ENCODE measurements at places on chromosomes 4 and X.

DNA sequence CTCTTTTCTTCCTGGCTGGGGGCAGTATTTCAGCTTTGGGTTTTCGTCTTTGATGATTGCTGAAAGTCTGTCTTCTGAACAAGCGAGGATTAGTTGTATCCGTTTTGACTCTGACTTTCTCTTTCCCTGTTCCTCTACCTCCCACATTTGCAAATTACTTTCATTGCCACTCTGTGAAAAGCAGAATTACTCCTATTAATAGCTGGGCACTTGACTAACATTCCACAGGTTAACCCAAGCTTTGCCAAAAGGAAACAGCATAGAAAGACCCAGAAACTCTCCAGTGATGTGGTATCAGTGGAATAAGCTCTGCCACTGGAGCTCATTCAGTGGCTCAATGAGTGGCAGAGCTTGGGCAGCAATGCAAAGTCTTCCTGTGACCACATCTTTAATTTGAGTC is 238.9 kb downstream of the PALLD start:
- no peak for DNase-seq

DNA sequence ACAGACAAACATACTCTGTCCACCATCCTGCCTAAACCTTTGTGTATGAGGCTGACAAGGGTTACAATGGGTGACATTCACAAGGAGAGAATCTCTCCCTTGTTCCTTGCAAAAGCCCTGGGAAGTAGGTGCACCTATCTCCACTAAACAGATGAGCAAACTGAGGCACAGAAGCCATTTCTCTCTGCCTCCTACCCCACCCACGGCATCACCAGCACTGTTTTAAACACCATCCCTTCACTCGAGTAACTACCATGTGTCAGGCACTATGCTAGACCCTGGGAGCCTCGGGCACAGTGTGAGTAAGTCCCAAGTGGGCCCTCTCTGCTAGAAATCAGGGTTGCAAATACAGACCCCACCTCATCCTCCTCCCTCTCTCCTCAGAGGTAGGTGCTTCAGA is 899 bp downstream of the LYAR start:
- DNase-seq: no peak

DNA sequence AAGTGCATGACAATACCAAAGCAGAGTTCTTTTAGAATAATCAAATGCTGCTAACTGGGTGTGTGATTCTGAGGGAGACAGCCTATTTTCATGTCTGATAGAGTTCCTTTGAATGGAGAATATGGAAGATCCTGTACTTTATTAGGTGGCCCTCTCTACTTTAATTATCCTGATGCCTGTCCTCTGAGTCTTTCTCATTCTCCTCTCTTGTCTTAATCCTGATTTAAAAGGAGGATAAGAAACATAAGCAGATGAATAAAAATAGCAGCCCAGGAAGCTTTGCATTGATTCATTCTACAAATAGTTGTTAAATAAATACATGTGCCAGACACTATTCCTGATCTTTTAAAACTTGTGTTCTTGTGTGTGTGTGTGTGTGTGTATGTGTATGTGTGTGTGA is 387.3 kb downstream of the SPRY1 start:
- DNase-seq: no peak

- DNase-seq: no peak
Measured at GRCh38 chr4:151671541-151672059, 89.2 kb downstream of the GATB start.

GRCh38 chr4:112146502-112146813 is 1.2 kb downstream of the FAM241A start:
- DNase-seq: no peak

DNA sequence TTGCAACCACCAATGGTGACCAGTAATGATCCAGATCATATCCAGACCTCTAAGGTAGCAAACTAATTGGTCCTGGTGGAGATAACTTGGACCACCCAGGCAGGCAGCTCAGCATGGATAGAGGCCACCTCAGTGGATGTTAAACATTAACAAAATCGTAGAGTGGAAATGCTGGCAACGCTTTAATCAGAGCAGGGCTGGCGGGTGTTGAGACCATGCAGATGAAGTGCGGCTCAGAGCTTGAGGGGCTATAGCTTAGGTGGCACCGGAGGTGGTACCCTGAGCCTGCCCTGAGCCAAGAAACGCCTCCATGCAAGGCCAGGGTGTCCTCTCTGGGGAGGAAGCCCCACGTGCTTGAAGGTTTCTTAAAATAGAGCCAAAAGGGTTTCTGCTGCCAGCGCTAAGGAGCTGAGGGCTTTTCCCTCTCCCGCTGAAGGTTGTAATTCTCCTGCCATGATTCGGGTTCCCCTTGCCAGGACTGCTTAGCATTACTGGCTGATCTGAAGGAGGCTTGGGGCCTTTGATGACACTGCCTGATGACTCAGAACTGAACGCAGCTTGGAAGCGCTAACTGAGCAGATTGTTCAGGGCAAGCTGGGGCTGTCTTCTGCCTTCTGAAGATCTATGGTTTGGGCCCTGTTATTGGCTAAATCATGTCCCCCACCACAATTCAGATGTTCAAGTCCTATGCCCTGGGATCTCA is 177.8 kb upstream of the ATP6AP2 start:
- DNase-seq: no peak

- no peak for DNase-seq
Measured at GRCh38 chr4:158513256-158513655, 8.4 kb upstream of the RXFP1 start.

DNA sequence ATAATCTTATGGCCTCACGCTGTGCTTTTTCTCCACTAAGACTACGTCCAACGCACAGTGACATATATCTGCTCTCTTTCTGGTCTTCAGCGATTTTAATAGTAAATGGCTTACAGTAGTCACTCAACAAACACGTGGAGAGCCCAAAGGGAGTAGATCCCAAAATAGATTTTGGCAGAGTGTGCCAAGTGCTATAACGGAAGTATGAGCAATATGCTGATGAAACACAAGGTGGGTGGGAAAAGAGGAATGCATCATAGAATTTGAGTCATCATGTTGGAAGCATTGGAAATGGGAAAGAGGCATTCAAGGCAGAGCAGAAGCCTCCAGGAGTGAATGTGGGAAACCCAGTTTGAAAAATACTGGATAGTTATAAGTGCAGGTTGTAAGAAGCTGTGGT is 129.1 kb upstream of the LDB2 start:
- DNase-seq: peak; percentile 72

GRCh38 chrX:53333853-53334252 is 52.5 kb upstream of the IQSEC2 start:
- no peak for DNase-seq

DNA sequence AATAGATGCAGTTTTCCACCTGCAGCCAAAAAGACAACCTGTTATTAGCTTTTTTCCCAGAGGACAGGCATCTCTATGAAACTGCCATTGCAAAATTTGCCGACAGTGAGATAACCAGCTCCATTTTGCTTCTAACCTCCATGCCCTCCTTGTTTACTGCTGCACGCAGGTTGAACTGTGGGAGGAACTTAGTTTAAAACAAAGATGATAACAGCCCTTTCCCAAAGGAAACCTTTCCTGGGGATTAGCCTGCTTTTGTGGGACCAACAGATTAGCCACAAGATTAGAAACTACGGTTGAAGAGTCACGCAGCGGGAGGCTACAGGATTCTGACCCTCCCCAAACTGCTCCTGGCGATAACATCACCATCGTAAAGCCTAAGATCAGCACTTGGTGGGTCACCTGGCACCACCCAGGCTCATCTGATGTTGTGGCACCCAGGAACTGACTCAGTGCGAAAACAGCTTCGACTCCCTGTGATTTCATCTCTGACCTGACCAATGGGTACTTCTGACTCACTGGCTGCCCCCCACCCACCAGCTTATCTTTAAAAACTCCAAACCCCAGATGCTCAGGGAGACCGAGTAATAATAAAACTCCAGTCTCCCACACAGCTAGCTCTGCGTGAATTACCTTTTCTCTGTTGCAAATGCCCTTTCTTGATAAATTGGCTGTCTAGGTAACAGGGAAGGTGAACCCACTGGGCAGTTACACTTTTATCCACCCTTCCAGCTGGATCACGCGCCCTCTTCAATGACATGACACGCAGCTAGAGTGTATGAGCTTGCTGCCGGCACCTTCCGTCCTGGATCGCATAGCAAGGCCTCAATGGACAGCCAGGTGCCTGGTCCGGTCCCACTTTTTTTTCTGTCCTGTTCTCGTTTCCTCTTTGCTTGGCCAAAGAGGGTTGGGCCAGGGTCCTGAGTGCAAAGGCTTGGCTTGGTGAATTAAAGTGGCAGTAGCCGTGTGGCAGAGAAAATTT is 27.2 kb downstream of the NOP14 start:
- DNase-seq: no peak

GRCh38 chr4:125313989-125314667 is 627 bp upstream of the FAT4 start:
- DNase-seq: no peak

DNA sequence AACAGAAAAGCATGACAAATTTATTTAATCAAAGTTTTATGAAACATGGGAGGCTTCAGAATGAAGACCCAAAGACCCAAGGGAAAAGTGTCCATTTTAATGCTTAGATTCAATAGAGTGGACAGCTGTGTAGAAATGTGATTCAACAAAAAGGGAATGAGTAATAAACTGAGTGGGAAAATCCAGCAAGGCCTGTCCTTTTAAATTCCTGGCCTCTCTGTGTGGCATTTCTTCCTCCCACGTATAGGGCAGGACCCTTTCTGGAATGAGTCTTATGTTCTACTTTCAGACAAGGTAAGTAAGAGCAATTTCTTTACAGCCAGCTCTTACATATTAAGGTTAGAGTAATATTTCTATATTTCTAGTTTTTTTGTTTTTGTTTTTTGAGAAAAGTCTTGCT is 14.5 kb downstream of the AASDH start:
- no peak for DNase-seq

DNA sequence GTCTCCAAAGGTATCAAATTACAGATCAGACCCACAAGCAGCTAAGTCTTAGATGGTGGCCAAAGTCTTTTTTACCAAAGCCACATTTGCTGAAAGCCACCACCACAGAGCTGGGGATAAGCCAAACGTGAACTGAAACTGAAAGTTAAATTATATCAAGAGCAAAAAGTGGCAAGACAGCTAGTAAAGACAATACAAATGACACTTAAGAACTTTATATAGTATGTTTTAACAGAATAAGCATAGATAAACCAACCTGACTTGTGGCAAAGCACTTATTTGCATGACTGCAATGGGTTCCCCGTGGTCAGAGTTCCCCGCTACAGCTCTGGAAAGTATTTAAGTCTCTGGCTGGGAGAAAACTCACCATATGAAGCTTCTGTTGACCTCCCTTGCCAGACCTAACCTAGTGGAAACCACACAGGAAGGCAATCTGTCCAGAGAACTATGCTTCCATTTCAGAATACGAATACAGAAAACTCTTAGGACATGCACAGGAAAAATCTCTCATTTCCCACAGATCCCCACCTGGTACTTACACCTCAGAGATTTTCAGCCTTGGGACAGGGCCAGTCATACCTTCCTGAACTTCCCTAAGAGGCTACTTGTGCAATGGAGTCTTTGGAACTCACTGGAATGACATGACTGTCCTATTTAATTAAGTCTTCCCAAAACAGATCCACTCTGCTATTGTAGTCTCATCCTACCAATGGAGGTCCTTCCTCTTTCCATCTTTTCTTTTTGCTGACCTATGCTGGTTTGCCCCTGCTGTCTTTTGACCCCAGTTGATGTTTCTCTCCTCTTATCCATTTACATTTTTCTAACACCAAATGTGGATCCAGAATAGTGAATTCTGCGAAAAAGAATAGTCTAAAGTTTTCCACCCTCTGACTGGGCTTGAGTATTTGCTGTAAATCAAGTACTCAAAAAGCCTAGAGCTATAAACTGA is 225.1 kb downstream of the NR3C2 start:
- no peak for DNase-seq

DNA sequence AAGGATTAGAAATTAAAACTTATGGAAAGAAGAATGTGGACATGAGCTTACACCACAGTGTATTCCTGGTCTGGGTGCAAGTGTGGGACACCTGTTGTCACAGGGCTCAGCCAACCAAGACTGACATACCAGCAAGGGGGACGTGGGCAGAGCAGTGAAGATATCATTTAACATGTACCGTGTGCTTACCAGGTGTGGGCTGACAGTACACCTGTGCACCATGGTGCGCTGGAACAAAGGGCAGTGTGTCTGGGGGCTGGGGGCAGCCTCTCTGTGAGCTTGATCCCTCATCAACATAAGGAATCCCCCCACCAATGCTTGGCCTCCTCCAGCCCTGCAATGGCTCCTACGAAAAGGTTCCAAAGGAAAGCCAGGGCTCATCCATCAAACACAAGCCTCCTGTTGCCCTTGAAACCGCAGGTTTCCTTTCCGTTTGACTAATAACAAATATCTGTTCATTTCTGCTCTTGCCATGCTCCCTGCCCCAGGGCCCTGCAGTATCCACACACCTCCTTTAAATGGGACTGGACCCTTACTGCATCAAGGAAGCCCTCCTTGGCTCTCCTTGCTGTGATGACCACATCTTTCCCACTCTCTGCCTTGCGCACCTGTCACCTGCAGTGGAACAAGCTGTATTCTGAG is 16.7 kb downstream of the EVC2 start:
- no peak for DNase-seq

- DNase-seq: peak; percentile 3
Measured at GRCh38 chr4:14671146-14671545, 331.1 kb upstream of the CPEB2 start.

- DNase-seq: peak; percentile 88
Measured at GRCh38 chr4:40933272-40934053, 183.7 kb downstream of the NSUN7 start.

DNA sequence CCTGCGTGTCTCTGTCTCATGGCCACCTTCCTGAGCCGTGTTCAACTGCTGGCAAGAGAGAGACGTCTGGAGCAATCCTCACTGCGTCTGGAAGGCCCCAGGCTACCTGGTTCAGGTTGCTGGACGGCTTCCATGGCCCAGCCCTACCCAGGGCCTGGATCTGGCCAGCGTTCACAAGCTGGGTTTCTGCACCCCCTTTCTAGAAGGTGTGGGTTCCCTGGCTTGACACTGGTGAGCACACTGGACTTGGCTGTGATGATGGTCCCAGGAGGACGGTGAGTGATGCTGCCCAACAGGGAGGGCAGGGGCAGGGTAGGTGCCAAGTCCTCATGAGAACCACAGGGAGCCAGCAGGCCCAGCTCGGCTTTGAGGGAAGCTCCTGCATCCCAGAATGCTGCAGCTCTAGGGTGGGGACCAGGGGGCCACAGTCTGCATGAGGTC is 63.4 kb downstream of the HTRA3 start:
- no peak for DNase-seq

DNA sequence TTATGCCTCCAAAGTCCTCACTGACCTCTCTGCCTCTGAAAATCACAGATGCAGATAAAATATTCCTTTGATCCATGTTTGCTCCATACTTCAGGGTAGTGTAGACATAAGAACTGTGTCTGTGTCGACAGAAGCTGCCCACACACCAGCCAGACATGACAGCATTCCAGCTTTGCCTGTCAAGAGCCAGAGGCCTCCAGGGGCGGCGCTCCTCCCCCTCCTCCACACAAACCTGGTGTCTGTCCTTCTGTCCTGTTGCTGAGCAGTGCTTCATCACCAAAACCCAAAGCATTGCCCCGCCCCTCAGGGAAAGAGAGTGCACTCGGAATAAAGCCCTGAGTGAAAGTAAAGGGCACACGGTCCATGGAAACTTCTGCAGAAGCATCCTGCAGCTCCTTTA is 379.4 kb downstream of the FBXW7 start:
- no peak for DNase-seq
